HEK293T (cell line): ENCODE measurements at places on chromosomes 3 and 15.

DNA sequence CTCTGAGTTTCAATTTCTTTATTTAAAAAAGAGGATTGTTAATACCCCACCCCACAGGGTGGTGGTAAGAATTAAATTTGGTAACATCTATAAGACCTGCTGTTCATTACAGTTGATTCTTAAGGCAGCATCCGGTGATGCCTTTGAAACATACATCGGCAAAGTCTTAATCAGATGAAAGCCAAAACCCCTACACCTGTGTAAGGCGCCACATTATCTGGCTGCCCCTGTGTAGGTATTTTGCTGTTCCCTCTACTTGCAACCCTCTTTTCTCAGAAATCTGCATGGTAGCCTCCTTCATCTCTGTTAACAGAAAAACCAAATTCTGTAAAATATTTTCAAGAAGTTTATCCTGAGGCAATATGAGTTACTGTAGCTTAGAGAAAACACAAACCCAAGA, 90.0 kb downstream of the ST6GAL1 start:
- no peak for DNase-seq

GRCh38 chr15:69082554-69082953, 68.1 kb downstream of the NOX5 start:
- DNase-seq, result no peak

DNA sequence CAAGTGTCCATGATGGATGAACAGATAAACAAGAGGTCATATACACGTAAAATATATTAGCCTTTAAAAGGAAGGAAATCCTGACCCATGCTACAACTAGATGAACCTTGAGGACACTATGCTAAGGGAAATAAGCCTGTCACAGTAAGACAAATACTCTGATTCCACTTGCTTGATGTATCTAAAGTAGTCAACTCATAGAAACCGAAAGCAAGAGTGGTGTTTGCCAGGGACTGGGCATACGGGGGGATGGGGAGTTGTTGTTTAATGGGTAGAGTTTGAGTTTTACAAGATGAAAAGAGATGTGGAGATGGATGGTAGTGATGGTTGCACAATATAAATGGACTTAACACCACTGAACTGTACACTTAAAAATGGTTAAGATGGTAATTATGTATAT, 65.4 kb downstream of the C3orf70 start:
- DNase-seq, result no peak

DNA sequence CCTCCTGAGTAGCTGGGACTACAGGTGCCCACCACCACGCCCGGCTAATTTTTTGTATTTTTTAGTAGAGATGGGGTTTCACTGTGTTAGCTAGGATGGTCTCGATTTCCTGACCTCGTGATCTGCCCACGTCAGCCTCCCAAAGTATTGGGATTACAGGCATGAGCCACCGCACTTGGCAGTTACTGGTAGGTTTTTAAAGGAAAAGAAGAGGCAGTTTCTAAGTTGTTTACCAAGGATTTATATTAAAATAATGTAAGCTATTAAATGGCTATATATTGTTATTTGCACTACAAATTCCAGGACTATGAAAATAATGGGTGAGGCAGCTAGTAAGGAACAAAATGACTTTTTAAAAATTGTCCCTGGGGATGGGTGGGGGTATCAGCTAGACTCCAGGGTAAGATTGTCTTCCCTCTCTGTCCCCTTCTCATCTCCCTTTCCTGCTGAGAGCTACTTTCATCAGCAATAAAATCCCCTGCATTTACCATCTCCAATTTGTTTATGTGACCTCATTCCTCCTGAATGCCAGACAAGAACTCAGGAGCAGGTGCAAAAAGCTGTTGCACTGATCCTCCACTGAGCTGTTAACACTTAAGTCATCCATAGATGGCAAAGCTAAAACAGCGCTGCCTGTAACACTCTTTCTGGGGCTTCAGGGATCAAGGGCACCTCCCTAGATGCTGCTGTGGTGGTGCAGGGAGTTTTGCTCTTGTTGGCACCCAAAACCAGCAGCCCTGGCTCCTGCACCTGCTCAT, 165.2 kb downstream of the ZPLD1 start:
- DNase-seq, result no peak

DNA sequence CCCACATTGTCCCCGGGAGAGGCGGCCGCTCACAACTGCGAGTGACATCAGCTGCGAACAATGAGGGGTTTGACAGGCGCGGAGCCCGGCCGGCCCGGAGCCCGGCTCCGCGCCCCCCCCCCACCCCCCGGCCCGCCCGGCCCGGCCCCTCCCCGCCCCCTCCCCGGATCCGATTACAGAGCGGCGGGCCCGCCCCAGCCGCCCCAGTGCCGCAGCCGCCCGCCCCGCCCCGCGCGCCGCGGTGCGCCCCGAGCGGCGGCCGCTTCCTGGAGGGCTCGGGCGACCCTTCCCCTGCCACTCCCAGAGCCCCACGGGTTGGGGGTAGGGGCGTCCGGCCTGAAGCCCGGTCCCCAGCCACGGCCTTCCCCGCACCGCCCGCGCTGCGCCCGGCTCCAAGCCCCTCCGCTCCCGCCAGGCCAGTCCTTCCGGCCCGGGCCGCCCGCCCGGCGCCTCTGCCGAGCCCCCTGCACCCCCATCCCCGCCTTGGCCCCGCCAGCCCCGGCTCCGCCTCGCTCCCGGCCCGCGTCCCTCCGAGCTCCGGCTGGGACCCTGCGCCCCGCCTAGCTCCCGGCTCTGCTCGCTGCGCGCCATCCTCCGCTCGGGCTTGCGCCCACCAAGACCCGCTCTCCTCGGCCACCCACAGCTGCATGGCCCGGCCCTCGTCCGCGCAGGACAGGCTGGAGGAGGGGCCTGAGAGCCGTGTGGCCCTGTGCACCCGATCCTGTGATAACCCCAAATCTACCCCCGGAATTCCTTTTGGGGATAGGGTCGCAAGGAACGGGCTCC, at the start of gene PCBP4:
Gene PCBP4, minus strand, starts transcription at position 71 of the 786 bp plus-strand sequence. CDS start 6,214 bp downstream, outside the sequence.
- DNase-seq, result peak; percentile 58

DNA sequence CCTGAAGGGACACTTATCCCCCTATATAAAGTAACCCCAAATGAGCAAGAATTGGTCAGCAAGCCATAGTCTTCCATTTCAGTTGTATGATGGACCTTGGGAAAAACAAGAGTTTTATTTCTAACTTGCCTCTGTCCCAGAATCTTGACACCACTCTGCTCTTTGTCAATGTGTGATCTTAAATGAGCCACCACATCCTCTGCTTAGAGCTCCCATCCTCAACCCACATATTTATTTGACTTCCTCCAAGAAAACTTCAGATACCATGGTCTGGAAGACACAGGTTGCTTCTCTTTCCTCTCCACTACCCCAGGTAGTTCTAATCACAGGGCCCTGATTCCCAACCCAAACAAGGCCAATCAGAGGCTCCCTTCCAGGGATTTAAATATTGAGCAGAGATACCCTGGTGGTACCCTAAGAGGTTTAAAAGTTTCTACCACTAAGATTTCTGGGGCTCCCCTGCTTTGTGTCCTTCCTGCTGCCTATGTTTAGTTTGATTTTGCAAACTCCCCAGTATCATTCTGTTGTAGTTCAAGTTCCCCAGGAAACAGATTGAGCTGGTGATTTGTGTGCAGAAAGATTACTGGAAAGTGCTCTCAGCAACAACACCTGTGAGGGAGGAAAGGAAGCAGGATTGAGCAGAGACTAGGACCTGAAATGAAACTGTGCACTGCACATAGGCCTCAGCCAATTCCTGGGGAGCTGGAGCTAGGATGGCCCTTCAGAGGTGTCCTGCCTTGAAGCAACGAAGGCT, 64.3 kb downstream of the MTHFS start:
- DNase-seq, result no peak

- DNase-seq, result no peak
These were observed 25.9 kb upstream of the SNRK start for GRCh38 chr3:43260412-43260811.

DNA sequence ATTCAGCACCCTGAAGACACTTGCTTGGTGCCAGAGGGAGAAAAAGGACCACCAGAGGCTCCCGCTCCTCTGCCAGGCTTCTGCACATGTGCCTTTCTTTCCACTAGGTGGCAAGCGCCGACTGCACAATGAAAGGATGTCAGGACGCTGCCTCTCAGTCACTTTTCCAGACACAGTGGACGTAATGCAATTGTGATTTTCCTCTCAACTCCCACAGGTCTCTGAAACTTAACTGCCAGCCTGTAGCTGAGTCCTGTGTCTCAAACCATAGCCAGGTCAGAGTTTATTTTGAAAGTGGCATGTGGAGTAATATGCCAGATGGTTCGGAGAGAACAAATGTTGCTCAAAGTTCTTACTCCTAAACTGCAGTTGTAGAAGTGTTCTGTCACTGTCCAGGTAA, 162.9 kb downstream of the ITPR1 start:
- DNase-seq, result peak; percentile 84

DNA sequence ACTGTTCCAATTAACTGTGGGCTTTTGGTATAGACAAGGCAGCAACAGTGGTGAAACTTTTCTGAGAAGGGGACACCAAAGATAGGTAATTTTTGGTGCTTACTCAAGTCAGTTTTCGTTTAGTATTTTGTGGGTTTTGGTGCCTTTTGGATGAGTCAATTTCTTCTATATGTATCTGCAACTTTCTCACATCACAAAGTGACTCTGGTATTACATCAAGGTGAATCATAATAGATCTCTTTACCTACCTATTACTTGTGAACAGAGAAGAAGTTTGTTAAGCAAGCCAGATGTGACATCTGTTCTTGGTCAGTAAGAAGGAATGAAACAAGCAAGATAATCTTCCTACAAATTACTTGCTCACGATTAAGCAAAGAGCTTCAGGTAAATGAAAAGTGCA, 732.4 kb upstream of the DPPA4 start:
- DNase-seq, result no peak

DNA sequence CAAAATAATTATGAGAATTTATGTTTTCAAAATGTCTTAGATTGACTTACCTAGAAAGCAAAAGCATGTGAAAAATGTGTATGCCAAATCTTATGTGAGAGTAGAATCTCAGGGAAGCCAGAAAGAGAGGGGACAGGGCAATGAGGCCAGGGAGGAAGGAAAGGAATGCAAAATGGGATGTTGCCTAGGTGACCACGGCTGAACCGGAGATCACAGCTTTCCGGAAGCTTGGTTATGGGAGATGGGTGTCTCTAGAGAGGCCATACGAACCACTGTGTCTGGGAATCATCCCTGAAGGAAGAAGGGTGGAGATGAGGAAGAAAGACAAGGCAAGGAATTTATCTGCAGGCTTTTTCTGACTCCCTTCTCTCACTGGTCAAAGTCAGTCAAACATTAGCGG, 76.0 kb downstream of the SUCLG2 start:
- no peak for DNase-seq

DNA sequence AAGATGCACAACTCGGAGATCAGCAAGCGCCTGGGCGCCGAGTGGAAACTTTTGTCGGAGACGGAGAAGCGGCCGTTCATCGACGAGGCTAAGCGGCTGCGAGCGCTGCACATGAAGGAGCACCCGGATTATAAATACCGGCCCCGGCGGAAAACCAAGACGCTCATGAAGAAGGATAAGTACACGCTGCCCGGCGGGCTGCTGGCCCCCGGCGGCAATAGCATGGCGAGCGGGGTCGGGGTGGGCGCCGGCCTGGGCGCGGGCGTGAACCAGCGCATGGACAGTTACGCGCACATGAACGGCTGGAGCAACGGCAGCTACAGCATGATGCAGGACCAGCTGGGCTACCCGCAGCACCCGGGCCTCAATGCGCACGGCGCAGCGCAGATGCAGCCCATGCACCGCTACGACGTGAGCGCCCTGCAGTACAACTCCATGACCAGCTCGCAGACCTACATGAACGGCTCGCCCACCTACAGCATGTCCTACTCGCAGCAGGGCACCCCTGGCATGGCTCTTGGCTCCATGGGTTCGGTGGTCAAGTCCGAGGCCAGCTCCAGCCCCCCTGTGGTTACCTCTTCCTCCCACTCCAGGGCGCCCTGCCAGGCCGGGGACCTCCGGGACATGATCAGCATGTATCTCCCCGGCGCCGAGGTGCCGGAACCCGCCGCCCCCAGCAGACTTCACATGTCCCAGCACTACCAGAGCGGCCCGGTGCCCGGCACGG, 991 bp downstream of the SOX2 start:
- DNase-seq, result no peak

DNA sequence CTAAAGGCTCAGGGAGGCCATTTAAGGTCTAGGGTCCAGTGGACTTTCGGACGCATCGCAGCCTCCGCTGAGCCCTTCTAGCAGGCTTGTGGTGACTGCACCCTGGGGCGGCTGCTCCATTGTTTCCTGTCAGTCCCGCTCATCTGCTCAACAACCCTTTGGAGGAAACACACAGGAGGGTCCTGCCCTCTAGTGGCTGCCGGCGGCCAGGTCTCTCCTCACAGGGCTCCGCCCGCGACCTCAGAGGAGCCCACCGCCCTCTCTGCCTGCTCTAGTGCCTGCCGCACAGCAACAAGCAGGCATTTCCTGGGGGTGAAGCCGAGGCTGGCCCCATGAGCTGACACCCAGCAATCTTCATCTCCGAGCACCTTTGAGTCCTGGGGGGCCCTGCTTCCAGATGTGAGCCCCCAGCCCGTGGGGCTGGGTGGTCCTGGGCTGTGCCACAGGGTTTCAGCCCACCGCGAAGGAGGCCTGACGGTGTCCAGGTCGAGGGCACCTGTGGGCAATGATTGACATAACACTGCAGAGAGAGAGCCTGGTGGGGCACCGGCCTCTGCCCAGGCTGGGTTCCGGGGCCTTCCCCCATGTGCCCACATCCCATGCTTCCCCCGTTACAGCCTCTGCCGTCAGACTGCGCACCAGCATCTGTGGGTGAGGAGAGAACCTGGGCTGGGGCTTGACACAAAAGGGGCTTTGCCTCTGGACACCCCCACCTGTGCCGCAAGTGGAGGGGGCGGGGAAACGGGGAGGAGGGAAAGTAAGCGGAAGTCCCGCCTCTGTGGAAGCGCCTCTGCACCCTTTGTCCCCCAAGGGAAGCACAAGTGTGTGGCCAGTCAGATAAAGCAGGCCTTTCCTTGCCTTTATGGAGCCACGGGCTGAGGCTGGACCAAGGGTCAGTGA, 27.0 kb upstream of the SFMBT1 start:
- DNase-seq, result peak; percentile 85

- DNase-seq, result no peak
These were observed 46.7 kb downstream of the UBE3A start for GRCh38 chr15:25391971-25392721.

GRCh38 chr3:27345493-27345892, 23.7 kb downstream of the NEK10 start:
- DNase-seq, result no peak

DNA sequence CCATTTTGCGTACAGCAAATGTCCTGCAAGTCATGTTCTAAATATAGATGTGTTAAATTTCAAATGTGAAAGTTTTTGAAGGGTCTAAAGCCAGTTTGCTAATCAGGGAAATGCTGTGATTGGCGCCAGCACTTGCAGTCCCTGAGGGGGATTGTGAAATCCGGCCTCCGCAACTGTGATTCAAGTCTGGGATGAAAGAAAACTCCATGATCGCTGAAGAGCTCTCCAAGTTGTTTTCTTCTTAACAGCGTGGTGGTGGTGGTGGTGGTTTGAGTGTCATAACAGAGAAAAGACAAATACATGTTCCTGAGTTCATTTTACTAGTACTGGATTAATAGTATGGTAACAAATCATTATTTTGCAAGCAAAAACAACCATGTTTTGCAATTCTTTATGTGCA, 51.8 kb downstream of the MITF start:
- no peak for DNase-seq

GRCh38 chr15:52491472-52491871, 37.2 kb downstream of the MYO5A start:
- DNase-seq, result no peak

- no peak for DNase-seq
These were observed 19.9 kb upstream of the C3orf62 start for GRCh38 chr3:49296781-49297411.

GRCh38 chr15:85394554-85395333, 14.3 kb downstream of the AKAP13 start:
- DNase-seq, result no peak
